ENCODE measurements at places on chromosomes 5 and 9. TPM values are rescaled to one million over a fixed set of nuclear protein-coding genes. Genes with fewer than 3 reads are reported as not detected.

DNA sequence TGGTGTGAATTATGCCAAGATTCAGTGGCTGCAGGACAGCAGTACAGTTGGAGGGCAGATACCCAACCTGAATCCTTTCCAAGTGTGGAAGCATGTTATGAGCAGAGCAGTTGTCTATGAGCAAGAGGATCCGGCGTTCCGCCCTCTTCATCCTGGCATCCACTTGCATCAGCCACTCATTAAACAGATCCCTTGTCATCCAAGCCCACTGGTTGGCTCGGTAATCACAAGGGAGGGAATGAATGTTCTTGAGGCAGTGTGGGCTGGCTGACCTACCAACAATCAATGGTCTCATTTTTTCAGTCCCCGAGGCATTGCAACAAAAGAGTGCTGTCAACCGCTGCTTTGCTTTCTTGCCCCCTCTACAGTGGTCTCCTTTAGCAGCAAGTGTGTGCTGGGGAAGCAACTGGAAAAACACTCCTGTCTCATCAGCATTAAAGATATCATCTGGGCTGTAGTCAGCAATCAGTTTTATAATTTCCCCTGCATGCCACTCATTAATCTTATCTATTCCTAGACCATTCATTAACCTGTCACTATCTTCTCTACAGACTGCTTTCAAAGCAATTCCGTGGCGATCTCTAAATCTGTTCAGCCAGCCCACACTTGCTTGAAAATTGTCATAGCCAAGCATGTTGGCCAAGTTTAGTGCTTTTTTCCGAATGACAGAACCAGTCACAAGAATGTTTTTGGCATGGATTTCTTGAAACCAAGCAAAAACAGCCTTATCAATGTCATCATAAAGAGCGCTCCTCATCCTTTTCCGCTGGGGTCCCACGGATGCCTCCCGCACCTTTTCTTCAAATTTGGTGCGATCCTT, 4.9 kb downstream of the TIGD6 start:
- no peak for DNase-seq

The MOB3B gene
- 19.3 TPM for total RNA-seq

The WNT8A gene
- total RNA-seq = not detected

DNA sequence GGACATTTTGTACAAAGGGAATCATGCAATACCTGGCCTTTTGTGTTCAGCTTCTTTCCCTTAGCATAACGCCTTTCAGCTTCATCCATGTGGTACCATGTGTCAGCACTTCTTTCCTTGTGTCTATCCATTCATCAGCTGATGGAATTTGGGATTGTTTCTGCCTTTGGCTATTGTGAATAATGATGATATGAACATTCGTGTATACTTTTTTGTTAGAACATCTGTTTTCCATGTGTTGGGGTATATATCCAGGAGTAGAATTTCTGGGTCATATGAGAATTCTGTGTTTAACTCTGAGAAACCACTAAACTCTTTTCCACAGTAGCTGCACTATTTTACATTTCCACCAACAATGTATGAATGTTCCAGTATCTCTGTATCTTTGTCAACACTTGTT, 14.8 kb upstream of the PRRC2B start:
- no peak for DNase-seq

- no peak for DNase-seq
These were observed 9.3 kb downstream of the NINJ1 start for GRCh38 chr9:93124793-93125192.

Data from mucosa of gallbladder (tissue), 1 donor.